ENCODE measurements at places on chromosomes 4 and X.

GRCh38 chrX:73851014-73852009 is 288.3 kb downstream of the CHIC1 start:
- DNase-seq: peak; percentile 95

DNA sequence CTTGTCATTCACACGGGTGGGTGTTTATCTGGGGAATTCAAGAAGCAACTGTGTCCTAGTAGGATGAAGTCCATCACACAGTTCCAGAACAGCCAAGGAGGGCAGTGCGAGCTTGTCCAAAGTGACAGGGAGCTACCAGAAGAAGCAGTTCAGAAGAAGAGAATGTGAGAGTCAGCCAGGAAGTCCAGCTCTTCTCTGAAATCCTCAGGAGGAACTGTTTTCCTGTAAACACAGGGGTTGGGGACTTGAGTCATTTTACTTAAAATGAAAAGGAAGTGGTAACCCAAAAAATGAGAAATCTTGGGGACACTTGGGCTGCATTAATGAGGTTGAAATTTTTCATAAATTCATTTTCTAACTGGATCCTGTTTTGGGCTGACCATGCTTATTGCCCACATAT is 8.2 kb upstream of the TLR10 start:
- no peak for DNase-seq

GRCh38 chr4:55216863-55217635 is 91.7 kb upstream of the KDR start:
- no peak for DNase-seq

DNA sequence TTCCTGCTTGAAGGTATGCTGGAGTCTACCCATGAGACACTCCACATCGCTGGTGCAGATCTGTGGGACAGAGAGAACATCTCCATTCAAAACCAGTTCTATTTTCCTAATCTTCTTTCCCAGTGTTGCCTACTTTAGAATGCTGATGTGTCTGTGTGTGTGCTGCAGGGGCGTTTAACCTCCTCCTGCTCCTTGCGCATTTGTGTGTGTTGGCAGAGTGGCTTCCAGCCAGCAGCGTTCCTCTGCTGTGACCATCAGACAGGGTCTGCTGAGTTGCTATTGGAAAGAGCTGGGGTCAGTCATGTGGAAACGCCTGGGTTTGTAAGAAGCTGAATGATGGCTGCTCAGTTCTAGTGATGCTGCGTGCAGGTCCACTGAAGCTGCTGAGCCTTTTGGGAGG is 223.6 kb downstream of the RBMX2 start:
- no peak for DNase-seq

GRCh38 chr4:23021040-23021439 is 328.3 kb downstream of the GBA3 start:
- no peak for DNase-seq
